ENCODE measurements at places on chromosomes 3 and 15.

- ATAC-seq = no peak
Measured at GRCh38 chr15:42826251-42826890, 89.4 kb upstream of the CDAN1 start.

DNA sequence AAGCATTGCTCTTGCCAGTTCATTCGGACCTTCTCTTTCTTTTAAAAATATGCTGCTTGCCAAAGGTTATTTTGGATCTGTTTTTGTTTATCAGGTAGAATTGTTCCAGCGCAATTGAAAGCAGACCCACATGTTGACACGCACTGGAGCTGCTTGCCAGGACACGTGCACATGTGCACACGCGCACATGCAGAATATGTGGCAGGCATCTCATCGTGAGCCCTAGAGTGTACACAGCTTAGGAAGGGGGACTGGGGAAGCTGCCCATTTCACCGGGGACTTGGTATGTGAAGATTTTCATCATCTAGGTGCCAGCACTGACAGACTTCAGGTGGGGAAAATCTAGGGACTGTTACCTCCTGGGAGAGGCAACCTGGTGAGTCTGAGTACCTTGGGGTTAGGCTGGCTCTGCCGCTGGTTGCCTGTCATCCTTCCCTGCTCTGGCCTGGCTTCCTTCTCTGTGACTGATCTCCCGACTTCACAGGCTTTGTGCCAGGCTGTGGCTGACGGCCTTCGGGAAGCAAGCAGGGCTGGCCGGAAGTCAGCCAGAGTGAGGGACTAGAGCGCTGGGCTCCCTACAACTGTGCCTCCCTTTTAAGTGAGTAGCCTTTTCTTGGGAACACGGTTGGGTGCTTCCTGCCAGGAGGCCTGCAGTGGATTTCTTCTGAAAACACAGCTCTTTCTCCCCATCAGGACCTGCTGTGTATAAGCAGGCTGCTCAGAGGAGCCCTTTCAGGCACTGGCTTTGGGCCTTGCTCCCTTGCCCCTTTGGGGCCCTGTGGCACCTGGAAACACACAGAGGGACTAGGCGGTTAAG, 129.3 kb downstream of the EEFSEC start:
- ATAC-seq = no peak

DNA sequence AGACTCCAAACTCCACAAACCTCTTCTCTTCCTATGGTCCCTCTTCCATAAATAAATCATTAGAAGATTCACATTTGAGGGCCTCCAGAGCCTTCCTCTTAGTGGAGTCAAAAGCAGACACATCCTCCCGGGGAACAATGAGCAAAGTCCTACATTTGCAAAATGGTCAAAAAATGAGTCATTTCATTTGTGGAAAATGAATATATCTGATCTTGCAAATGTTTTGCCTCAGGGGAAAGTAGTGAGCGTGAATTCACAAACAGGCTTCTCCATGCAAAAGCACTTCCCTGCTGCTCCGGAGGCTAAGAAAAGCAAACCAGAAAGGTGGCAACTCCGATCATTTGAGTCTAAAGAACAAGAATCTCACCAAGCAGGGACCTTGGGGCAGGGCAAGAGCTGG, 86.7 kb upstream of the IQSEC1 start:
- no peak for ATAC-seq

DNA sequence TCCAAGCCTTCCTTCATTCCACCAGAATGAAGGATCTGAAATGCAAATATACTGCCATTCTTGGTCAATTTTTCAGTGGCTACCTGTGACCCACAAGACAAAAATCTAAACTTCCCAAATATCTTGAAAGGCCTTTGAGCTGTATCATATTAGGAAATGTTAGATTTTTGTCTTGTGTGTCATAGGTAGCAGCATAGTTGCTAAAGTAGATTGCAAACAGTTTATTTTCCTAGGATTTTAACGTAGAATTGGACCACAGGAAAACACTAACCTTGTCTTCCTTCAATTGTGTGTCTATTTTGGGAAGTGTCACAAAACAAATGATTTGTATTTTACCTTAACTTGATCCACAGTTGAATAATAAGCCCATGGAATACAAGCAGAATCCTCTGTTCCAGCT, 42.4 kb downstream of the CP start:
- ATAC-seq = no peak

- ATAC-seq = no peak
Measured at GRCh38 chr3:12357456-12357855, 68.6 kb downstream of the PPARG start.

- peak; percentile 28 for ATAC-seq
Measured at GRCh38 chr15:32870240-32871033, 152.6 kb downstream of the GREM1 start.

DNA sequence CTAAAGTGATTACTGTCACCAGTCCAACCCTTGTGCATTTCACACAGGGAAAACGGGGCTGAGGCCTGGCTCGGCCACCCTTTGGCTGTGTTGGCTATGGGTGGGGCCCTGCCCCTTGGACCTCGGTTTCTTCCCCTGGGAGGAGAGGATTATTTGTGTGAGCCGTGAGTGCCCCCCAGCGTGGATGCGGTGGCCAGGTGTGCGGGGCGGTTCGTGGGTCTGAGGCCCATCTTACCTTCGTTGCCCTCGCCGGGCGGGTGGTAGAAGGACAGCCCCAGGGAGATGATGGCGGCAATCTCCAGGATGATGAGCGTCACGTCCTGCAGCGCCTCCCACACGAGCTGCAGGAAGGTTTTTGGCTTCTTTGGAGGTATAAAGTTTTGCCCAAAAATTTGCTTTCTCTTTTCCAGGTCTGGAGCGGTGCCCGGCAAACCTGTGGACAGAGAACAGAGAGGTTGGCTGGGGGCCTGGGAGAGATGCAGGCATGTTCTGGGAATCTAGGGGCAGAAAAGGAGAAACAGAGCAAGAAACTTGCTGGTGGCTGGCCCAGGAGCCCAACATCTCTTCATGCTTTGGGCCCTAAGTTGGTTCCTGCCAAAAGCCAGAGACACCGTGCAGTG, 89.6 kb upstream of the SEC13 start:
- no peak for ATAC-seq

- no peak for ATAC-seq
Measured at GRCh38 chr15:34732430-34732829, 22.4 kb downstream of the GJD2 start.

DNA sequence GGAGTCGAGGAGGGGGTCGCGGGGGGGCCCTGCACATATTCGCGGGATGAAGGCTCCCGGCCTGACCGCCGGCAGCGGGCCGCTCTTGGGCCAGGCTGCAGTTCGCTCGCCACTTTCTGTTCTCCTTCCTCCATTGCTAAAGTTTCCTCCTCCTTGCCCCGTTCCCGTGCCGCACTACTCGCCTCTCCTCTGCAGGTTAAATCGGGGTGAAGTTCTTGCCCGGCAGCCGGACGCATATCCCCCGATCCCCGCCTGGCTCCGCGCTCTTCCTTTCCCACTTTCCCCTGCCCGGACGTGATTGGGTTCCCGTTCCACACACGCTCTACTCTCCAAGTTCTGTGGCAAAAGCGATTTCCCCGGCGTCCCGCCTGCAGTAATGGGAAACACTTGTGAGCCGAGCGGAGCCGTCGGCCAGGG, 556 bp downstream of the CRYBG3 start:
- peak; percentile 4 for ATAC-seq

- no peak for ATAC-seq
Measured at GRCh38 chr3:24420224-24420623, 74.4 kb downstream of the THRB start.

GRCh38 chr3:13207578-13207922, 134.3 kb upstream of the IQSEC1 start:
- no peak for ATAC-seq

GRCh38 chr15:64050281-64051092, 4.2 kb upstream of the DAPK2 start:
- ATAC-seq = no peak
